ENCODE measurements at places on chromosomes 1 and 21.

DNA sequence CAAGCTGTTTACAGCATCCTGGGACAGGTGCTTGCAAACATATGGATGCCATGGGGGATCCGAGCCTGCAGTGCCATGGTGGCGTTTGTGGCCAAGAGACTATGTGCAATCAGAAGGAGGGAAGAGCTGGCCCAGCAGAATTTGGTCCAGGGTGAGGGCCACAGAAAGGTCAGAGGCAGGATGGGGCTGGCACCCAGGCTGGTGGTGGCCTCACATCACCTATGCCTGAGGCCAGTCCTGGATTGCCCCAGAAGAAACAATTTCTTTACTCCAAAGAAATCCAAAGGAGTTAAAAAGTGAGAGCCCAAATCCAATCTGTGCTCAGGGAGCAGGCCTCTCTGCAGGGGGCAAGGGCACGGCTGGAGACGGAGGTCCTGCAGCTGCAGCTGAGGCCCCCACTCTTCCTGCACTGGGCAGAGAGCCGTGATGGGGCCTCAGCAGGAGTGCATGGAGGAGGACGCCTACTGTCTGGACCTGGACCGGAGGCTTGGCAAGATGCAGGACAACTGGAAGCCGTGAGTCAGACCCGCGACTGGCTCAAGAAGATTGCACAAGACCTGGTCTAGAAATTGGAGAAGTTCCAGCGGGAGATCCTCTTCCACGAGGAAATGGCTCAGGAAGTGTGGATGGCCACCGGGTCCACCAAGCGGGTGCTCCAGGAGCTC is 163.5 kb downstream of the RYR2 start:
- DNase-seq: no peak

DNA sequence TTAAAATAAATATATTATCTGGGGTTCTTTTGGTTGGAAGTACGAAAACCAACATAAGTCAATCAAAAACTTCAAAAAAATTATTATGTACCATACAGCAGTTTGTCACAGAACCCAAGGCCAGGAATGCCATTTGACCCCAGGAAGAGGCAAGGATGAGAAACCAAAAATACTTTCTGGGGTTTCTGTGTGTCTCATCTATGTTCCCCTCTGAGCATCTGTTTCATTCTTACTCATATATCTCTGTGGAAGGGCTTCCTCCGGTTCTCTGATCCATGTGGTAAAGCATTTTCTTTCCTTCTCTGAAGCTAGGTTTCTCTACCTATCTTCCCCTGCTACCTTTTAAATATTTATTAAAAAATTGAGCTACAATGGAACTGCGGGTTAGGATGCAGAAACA is 9.8 kb upstream of the FCRL1 start:
- no peak for DNase-seq

DNA sequence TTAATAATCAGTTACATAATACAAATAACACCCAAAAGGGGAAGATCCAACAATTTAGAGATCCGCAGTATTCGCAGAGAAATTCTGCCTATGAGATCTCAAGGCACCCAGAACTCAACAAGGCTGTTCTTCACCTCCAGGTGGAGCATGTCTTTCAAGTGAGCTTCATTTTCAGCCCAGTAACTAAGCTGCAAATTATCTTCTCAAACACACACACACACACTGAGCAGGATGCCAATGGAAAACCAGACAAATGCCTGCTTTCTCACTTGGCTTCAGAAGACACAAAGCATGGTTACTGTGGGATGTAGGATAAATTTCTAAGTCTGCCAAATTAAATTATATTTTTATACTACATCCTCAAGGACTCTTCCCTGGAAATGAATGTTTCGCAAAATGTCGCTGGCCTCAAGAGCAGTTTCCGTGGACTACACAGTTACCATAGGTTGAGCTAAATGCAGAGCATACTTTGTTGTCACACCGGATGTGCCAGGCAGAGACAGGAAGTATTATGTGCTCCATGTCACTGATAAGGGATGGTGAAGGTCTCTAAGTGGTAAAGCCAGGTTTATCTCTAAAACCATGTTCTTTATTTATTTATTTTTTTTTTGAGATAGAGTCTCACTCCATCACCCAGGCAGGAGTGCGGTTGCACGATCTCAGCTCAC is 30.3 kb downstream of the UBR4 start:
- DNase-seq: no peak

DNA sequence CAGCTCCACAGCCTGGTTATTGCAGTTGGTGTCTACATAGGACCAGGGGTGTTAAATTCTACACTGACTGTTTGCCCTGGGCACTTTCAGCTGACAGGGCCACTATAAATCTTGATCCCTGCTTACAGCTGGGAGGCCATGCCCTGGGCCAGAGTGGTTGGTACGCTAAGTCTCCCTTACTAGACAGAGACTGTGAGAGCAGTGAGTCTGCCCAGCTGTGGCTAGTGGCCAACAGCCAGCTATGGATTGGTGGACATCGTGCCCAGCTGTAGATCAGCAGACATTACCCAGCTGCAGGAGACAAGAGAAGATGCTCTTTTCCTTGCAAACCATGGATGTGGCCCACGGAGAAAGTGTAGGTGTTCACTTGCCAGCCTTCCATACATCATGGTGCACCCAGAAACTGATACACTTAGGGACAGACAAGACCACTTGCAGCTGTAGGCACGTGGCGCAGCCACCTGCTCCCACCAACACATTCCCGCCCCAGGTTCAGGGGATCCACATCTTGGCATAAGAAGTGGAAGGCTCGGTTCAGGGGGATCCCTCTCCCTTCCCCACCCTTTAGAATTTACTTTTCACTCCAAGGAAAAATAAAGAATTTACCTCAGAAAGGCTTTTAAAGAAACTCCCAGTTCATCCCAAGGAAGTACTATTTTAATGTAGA is 16.4 kb upstream of the PAX7 start:
- DNase-seq: no peak

- no peak for DNase-seq
These were observed 45.6 kb upstream of the JAK1 start for GRCh38 chr1:65011983-65012382.

Measured in stromal cell of bone marrow (primary cell).